ENCODE measurements at places on chromosomes 11 and 22.

- no peak for ATAC-seq
These were observed 4.5 kb downstream of the APOBEC3G start for GRCh38 chr22:39081598-39081997.

DNA sequence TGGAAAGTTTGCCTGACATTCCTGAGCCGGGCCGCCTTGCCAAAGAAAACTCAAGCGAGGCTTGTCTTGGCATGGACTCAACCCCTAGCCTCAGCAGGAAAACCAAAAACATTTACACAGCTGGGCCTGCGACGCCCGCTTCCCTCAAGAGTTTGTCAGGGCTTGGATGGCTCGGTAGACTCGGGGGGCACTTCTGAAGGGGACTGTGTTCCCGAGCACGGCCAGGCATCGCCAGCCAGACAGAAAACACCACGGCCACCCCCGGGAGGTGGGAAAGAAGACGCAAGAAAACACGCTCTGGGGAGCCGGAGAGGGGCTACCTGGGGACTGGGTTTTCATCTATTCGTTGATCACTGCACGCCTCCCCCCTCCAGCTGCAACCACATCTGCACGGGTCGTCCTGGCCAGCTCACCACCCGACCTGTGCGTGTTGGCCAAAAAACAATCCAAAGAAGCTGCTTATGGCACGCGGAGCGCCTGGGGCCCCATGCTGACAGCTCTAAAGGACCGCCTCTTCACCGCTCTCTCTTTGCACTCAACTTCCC, 380.7 kb downstream of the MN1 start:
- no peak for ATAC-seq

DNA sequence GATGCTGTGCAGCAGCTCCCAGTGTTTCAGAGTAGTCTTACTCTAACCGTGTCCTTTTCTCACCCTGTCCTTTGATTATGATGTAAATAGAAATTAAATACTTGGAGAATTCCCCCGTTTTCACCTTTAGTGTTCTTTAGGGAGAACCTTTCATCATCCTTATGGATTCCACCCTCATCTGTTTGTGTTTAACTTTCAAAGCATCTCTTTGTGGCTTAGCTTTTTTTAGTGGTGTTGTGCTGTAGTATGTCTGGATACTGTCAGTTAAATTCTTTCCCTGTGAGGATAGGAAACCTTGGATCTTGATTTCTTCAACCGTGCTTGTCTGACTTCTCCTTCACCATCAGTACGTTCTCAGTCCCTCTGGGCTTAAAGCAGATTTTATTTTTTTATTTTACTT, 48.5 kb downstream of the PPP6R3 start:
- ATAC-seq = no peak

GRCh38 chr22:40766956-40767355, 52.2 kb downstream of the SLC25A17 start:
- ATAC-seq = no peak

- no peak for ATAC-seq
These were observed 2.6 kb upstream of the CHADL start for GRCh38 chr22:41243361-41243760.

DNA sequence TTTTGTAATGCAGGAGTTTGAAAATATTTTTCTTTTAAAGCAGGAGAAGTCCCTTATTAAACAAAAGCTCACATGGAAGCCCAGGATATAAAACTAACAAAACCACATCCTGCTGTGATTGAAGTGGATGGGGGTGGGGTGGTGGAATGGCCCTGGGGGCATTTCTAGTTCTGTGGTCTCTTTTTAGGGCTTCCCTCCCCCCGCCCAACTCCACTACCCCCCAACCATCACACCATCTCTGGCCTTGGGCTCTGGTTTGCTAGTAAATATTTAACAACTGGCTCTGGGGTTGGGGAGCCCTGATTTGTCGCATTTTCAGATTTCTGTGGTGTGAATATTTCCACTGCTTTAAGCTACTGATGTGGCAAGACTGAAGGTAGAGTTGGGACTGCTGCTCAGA, 279.6 kb upstream of the PLET1 start:
- ATAC-seq = no peak

DNA sequence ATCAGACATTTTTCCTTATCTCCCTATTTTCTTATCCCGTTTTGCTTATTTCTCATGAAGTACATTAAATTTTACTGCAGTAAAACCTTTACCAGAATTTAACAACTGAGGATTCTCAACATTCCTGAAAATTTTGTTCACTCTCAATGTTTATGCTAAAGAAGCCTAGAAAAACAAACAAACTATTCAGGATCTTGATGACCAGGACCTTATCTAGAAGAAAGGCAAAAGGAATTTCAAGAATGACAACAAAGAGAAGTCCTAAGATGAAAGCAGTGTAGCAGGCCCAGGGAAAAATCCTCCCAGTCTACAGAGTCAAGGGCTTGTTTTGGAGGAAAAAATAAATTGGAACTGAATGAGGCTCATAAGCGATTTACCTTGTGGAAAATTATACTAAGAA, 283.3 kb upstream of the ARHGAP42 start:
- no peak for ATAC-seq

GRCh38 chr11:100329352-100329751, 357.7 kb upstream of the ARHGAP42 start:
- no peak for ATAC-seq

- no peak for ATAC-seq
These were observed 1.1 kb upstream of the LRRC75B start for GRCh38 chr22:24593836-24594568.

DNA sequence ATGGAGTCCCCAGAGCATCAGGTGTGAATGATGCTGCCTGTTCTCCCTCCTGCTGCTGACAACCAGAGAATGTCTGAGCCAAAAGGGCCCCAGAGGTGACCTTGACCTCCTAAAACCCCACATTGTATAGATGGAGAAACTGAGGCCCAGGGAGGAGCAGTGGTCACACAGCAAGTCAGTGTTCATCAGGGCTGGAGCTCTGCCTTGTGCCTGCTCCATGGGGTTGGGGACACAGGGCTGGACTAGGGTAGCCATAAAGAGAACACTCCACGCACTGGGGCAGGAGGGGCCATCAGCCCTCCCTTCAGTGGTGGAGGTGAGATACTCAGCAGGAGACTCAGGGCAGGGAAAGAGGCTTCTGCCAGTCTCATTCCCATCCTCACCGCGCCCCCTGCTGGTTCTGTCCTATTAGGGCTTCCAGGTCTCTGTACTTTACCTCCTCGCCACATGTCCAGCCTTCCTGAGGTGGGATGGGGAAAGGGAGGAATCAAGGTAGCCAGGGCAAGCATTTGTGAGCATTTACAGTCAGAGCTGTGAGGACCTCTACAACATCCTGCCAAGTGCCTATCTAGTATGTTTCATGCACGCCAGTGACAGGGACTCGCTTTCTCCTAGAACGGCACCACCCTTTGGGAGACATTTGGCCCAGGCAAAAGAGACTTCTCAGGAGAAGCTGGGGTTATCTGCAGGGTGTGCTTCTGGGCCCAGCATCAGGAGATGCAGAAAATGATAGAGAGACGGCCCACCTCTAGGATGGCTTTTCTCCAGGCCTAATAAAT, 43.2 kb downstream of the NEU3 start:
- peak; percentile 51 for ATAC-seq

DNA sequence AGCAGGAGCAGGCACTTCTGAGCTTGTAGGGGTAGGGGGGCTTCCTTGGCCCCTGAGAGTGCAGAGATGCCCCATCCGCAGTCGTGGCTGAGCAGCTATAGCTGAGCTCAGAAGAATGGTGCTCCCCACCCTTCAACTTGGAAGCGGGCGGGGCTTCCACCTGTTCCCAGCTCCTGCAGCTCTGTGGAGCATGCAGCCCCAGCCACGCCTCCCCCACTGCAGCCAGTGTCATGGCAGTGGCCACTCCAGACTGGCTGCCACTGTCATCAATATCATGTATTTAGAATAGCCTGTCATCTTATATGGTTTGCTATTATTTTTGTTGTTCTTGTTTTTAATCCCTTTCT, 213.1 kb downstream of the LRRC4C start:
- no peak for ATAC-seq

DNA sequence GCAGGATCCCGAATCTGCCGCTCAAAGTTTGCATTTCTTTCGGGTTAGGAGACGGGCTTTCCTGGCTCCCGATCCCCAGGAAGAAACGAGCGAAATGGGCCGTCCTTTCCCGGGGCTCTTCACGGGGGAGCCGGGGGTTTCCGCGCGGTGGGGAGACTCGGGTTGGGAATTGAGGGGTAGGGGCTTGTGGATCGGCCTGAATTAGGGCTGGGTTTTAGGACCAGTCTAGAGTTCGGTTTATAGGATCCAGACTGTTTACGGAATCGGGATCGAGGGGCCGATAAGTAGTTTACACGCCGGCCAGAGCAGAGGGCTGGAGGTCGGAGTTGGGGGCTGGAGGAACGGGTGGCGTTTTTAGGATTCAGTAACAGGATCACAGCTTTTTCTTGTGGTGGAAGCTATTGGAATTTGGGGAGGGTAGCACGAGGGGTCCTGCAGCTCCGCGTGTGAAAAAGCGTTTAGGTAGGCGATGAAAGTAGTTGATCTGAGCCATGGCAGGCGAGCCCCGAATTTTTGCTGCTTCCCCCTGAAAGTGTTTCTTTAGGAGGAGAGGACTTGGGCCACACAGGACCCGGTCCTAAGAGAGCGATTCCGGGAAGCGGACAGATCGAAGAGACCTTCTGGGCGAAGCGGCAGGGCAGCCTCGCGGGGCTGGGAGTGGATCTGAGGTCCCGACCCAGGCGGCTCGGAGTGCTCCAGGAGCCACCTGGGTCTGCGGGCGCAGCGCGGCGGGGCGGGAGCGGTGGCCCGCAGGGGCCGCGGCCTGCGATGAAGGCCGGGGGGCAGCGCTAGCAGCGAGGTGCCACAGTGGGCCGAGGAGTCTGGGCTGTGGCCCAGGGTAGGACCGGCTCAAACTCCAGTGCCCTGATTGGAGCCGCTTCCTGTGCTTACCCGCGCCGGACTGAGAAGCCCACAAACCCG, 1.6 kb downstream of the PKNOX2 start:
- ATAC-seq = no peak

DNA sequence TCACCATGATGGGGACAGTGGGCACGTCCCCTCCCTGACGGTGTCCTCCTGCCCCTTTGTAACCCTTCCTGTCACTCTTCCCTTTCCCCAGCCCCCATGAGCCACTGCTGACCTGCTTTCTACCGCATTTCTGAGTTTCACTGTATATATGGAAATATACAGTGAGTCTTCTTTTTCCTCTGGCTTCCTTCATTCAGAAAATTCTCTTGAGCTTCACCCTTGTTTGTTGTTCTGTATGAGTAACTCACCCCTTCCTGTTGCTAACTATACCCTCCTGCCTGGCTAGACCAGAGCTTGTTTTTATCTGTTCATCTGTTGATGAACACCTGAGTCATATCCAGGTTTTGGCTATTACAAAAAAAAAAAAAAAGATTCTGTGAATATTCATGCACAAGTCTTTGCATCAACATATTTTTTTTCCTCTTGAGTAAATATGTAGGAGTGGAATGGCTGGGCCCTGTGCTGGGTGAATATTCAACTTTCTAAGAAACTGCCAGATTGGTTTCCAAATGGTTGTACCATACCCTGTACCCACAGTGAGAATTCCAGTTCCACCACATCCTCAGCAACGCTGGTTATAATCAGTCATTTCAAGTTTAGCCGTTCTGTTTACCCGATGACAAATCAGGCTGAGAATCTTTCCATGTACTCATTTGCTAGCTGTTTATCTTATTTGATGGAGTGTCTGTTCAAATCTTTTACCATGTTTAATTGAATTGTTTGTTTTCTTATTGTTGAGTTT, 62.0 kb downstream of the IGF2 start:
- ATAC-seq = peak; percentile 93

GRCh38 chr11:14075118-14076078, 112.9 kb downstream of the SPON1 start:
- peak; percentile 98 for ATAC-seq

DNA sequence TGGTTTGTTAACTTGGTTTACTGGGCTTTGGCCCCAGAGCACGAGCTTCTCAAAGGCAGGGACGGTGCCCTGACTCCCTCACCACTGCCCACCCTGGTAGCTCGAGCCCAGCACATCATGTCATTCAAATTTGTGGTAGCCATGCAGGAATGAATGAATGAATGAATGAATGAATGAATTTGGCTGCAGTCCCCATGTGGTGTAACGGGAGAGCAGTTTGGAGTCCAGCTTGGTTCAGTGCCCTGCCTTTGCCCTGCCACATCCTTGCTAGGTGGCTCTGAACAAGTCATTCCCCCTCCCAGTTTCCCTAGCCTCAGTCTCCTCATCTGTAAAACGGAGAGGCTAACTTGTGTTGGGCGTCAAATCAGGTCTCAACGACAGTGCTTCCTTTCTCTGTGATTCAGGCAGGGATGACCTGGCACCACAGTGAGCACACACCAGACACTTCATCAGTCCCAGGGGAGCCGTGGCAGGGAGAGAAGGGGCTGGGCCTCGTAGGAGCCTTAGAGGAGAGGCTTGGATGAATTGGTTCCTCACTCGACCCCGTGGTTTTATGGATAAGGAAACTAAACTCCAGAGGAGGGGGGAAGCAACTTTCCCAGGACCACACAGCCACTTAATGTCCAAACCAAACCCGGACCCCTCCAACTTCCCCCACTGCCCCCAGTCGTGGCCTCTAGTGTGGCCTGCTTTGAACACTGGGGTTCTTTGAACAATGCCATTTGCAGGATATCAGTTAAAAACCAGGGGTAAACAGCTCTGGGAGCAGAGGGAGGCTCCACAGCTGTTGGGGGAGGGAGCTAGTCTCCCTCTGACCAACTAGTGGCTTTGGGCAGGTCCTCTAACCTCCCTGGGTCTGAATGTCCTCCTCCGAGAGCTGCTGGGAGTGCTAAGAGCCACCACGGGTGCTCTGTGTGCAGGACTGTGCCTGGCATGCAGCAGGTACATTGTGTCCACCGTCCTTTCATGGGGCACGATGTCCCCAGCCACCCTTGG, 86.2 kb downstream of the CACNA1I start:
- no peak for ATAC-seq

DNA sequence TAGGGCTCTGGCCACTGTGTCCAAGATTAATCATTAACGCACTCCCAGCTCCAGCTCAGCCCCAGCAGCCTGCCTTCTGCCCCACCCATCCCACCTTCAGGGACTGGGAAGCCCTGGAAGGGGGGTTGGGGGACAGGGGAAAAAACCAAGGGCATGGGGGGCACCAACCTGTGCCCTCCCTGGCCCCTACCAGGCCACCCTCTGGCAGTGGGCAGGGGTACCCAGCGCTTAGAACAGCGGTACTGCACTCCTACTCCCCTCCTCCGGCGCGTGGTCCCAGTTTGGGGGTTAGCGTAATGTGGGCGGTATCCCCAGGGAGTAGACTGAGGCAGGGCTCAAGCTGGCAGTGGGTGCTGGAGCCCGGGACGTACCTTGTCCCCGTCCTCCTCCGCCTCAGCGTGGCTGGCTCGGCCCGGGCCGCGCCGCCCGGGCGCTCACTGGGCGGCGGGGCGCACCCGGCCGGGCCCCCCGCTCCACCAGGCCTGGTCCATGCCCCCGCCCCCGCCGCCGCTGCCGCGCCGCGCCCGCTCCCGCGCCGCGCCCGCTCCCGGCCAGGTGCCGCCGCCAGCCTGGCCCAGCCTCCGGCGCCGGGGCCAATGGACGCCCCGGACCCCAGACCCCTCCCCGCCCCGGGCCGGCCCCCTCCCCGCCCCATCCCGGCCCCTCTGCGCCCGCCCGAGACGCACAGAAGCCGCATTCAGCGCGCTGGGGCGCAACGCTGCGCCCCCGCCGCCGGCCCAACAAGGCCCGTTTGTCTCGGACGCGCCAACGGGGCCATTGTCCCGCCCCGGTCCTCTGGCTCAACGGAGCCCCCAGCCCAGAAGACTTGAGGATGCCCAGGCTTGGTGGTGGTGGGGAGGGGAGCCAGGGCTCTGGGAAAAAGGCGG, at the start of gene GAL3ST1:
Gene GAL3ST1, minus strand, starts transcription at position 571 of the 887 bp plus-strand sequence. CDS start 17,273 bp downstream, outside the sequence.
- peak; percentile 22 for ATAC-seq
